ENCODE measurements at places on chromosomes 6 and 20.

- DNase-seq, result no peak
These were observed 64.8 kb downstream of the IBTK start for GRCh38 chr6:82182756-82183155.

DNA sequence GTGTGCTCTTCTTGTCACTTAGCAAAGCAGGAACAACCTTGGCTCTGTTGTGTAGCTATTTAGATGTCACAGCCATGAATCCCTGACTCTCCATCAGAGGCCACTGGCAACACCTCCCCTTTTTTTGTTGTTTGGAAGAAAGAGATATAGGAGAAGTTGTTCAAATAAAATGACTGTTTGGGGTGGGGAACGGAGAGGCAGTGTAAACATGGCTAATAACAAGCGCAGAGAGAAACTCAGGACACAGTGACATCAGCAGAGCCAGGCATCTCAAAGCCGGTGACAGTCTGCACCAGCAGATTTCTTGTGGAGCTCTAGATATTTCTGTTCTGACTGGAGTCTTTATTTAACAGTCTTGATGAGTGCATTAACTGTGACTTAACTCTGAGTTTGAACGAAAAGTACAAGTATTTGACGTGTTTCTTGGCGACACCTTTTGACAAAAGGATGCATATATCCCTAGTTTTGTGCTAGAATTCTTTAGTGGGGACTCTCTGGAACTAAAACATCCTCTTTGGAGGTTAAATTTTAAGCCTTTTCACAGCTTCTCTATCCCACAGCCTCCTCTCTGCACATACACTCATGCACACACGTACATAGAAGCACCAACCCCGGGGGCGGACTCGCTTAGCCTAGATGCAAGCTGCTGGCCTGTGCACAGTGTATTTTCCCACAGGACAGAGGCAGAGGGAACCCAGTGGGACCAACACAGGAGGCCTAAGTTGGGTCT is 53.8 kb downstream of the ADAT2 start:
- DNase-seq, result no peak

DNA sequence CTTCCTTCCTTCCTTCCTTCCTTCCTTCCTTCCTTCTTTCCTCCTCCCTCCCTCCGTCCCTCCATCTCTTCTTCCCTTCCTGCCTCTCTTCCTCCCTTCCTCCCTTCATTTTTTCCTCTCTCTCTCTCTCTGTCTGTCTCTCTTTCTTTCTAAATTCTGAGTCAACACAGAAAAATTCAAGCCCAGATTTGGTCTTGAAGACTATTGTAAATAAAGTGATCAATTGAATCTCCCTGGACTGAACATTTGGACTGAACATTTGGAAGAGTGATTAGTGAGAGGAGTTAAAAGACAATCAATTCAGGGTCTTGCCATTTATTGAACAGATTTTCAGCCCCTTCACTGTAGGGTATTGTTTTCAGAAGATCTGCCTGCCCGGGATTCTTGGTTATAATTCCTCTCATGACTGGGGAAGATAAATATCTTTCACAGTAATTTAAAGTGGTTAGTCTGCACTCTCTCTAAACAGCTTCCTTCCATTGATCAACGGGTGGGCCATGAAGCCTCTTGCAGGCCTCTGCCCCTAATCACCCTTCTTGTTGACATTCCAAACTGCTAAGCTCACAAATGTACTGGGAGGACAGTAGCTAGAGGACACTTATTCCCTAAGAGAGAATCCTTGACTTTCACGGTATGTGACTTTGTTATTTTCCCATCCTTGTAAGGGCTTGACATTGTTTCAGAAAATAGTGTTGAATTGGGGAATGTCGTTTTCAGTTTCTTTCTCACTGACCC is 101.7 kb upstream of the BMP2 start:
- no peak for DNase-seq

DNA sequence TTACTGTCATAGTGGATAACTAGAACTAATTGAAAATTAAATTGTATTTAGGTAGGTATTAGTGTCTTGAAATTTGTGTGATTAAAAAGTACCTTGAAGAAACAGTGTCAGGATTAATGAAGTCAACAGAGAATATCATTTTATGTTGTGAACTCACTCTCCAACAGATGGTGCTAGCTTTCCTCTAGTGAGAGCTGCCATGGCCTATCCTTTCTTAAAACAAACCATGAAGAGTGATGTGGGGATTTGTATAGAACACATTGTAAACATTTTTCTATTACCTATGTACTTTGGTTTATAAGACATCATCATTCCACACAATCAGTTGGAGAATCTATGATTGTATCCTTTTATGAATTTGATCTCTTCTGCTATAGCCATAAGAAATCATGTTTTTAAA is 4.8 kb upstream of the SRSF12 start:
- no peak for DNase-seq

GRCh38 chr20:14337400-14338171 is at the start of gene FLRT3:
Gene FLRT3 (minus strand): TSS chr20:14337612. CDS start chr20:14327506, 10,106 bp downstream.
- DNase-seq, result no peak

- no peak for DNase-seq
These were observed 589 bp downstream of the RNF5 start for GRCh38 chr6:32178547-32179440.

DNA sequence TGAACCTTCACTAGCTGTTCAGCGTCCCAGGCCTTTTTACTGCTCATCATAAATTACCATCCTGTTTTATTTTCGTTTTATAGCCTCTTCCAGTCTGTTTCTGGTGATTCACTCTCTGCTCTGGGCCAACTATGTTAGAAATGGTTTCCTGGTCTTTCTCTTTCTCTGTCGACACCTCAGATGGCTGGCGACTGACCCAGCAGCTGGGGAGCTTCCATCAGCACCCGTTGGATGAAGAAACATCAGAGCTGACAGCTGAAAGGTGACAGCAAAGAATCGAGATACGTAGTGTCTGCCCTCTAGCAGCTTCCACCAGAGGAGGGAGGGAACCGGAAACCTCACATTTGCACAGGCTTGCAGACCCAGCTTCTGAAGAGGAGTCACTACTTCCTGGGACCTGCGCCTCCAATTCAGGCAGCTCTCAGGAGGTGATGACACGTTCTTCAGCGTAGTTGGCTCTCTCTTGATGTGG is 82.9 kb upstream of the MLN start:
- no peak for DNase-seq

DNA sequence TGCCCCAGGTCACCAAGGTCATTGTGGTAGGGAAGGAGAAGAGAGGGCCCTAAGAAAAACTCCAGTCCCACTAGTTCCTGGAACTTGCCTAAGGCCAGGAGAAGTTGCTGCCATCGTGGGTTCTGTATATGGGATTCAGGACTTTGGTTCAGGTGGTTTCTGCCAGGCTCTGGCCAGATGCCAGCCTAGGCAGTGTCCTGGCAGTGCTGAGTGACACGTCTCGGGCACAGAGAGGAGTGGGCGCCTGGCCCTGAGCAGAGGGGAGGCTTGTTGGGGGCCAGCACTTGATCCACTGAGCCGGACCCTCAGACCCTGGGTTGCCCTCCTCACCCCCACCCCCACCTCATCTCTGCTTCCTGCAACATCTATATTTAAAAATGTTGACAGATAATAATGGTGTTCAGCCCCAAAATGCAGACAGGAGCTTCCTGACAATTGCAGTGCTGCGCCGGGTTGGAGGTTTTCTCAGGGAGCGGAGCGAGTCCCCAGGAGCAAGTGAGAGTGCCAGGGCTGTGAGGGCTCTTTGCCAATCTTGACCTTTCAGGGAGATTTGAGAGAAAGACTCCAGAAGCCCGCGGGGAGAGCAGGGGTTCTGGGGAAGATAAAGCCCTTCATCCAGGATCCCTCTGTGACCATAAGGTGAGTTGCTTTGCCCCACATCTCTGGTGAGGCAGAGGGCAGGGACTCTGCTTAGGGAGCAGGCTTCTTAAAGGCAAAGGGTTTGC is 71.9 kb downstream of the PHACTR3 start:
- no peak for DNase-seq

GRCh38 chr6:163417595-163417994 is 3.1 kb downstream of the QKI start:
- no peak for DNase-seq

GRCh38 chr6:129029778-129030177 is 146.8 kb downstream of the LAMA2 start:
- no peak for DNase-seq

DNA sequence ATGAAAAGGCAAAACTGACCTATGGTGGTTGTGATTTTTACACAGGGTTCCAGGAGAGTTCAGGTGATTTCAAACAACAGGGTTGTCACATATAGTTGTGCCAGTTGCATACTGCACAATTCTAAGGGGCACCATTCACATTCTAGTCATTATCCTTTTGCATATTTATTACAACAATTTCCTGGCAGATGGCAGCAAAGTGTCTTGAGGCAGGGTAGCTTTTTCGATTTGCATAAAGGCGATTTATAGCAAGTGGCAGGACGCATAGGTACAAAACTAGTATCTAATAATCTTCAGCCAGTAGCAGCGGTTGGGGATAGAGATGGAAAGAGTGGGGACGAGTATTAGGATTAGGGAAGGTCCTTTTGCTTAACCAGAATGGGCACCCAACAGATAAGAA is 46.5 kb upstream of the TRAF3IP2 start:
- DNase-seq, result no peak

- no peak for DNase-seq
These were observed 5.3 kb downstream of the WFDC5 start for GRCh38 chr20:45109634-45110033.

GRCh38 chr6:23245572-23245971 is 676.2 kb downstream of the HDGFL1 start:
- no peak for DNase-seq

GRCh38 chr6:5942591-5942990 is 64.1 kb downstream of the NRN1 start:
- DNase-seq, result no peak

- DNase-seq, result no peak
These were observed at the start of gene LY6G5C for GRCh38 chr6:31680226-31681134. Gene LY6G5C (minus strand): TSS chr6:31681067. CDS start chr6:31680373, 694 bp downstream.

- DNase-seq, result no peak
These were observed 72.3 kb downstream of the LYRM2 start for GRCh38 chr6:89566008-89566800.

DNA sequence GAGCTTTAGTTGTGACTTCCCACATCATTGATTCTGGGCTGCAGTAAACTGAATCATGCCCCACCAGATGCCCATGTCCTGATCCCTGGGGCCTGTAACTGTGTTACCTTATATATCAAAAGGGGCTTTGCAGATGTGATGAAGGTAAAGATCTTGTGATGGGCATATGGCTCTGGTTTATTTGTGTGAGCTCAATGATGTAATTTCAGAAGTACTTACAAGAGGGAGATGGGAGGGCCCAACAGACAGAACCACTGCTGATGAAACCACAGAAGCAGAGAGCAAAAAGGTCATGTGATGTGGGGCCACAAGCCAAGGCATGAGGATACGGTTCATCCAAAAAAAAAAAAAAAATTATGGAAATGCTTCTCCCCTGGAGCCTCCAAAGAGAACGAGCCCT is 118.7 kb downstream of the TOX2 start:
- DNase-seq, result no peak
